Spinal cord (tissue), 10 donors: ENCODE measurements at places on chromosomes 1 and 21.

GRCh38 chr21:38120984-38121855, 135.6 kb upstream of the KCNJ15 start:
- no peak for DNase-seq

DNA sequence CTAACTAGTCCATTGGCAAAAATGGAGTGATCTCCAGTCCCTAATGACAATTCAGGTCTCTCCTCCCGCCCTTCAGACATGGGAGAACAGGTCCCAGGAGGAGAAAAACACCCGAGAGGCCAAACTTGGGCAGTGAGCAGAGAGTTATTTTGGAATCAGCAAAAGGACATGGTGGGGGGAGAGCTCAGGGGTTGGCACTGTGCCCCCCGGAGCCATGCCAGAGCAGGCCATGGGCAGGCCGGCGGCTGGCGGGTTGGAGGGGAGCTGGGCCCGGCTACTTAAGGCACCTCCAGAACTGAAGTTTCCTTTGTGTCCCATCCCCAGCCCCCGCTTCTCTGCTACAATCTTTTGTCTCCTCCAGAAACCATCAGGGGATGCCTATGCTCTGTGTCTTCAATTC, 7.1 kb downstream of the LGR6 start:
- DNase-seq, result peak; percentile 44

DNA sequence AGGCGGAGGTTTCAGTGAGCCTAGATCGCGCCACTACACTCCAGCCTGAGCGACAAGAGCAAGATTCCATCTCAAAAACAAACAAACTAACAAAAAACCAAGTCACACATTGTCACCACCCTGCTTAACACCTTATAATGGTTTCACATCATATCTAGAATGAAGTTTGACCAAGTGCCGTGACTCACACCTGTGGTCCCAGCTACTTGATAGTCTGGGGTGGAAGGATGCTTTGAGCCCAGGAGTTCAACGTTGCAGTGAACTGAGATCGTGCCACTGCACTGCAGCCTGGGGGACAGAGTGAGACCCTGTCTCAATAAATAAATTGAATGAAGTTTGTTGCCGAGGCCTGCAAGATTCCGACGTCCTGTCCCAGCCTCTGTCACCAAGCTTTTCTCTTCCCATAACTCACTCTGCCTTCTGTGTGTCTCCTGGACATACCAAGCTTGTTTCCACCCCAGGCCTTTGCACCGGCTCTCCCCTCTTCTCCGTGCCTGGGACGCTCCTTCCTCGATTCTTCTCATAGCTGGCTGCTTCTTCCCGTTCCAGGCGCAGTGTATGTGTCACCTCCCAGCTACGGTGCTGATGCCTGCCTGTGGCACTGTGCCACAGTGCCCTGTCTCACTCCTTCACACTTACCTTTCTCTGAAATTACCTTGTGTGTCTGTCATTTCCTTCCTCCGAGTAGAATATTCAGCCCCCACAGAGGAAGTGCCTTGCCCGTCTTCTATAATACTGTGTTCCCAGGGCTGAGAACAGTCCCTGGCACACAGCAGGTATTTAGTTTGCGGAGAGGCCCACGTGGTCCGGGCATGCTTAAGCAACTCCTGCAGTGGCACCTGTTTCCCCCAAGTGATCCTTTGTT, 3.8 kb upstream of the SELENON start:
- no peak for DNase-seq

DNA sequence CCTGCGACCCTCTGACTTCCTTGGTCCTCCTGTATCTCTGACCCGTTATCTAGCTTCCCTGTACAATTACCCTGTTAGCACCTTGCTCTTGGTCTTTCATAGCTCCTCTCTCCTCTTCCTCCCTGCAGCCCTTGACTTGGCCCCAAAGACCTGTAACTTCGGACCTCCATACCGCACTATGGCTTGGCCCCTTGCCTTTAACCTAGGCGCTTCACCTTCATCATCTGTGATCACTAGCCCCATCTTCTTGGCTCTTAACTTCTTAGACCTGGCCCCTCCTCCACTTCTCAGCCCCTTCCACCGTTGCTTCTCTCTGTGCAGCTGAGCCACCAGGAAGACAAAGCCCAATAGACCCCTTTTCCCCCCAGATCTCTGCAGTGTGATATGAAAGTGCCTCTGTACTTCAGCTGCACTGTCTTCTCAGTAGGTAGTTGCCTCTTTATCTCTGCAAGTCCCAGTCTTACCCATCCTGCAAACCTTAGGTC, 740 bp downstream of the ZNF691 start:
- no peak for DNase-seq

GRCh38 chr1:199706826-199707606, 320.5 kb upstream of the NR5A2 start:
- DNase-seq, result no peak

DNA sequence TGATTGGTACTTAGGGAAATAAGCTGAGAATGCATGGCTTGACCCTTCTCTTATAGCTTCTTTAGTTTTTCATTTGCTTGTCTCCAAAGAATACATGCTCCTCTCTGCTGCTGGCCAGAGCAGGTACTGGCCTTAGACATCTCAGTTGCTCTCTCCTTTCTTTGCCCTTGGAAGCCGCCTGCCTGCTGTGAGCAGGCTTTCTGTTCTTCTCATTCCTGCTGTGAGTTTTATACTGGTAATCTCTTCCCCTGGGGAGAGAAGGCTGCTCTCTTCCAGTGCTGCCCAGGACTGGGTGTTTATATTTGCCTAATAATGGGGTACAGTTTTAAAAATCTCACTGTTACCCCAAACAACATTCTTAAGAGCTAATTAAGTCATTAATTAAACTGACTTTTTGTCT, 323.5 kb upstream of the LRRC7 start:
- no peak for DNase-seq

GRCh38 chr1:23616292-23616824, 57.1 kb upstream of the ID3 start:
- no peak for DNase-seq

- no peak for DNase-seq
Measured at GRCh38 chr1:22001409-22001808, at the start of gene CELA3A. Gene CELA3A, plus strand, starts transcription at chr1:22001657. Its CDS starts 18 bp downstream, at chr1:22001675.

DNA sequence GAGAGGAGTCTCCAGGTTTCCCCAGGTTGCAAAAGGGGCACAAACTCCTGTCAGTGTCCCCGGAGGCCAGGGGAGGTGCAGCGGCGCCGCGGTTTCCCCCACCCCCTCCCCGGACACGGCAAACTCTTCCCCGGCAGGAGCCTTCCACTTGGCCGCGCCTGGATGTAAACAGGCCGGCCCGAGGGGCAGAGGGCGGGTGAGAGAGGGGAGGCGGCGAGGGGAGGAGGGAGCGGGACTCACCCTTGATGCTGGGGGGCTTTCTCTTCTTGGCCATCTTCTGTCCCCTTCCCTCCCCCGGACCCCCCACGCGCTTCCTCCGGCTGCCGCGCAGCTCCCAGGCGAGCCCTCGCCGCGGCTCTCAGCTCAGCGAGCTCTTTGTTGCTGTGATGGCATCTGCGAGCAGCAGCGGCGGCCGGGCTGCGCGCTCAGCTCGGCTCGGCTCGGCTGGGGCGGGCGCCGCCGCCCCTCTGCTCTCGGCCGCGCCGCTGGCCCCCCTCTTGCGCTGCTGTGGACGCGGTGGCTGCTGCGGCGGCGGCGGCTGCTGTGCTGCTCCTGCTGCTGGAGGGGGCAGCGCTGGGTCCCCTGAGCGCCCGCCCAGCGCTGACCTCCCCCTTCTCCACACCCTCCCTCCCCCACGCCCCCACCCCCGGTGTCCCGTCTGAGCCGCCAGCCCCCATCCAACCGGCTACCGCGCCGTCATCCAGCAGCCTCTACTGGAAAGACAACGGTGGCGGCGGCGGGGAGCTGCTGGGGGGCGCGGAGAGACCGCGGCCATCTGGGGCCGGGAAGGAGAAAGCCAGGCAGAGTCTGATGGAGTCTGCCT, 4.9 kb upstream of the SLC44A5 start:
- DNase-seq, result peak; percentile 80

- no peak for DNase-seq
Measured at GRCh38 chr21:39033878-39034589, 149.2 kb downstream of the PSMG1 start.

- DNase-seq, result no peak
Measured at GRCh38 chr1:156801409-156802121, 15.1 kb downstream of the SH2D2A start.

- DNase-seq, result peak; percentile 7
Measured at GRCh38 chr1:24080131-24080530, 31.8 kb downstream of the MYOM3 start.

- no peak for DNase-seq
Measured at GRCh38 chr1:159205225-159205624, 550 bp downstream of the ACKR1 start.

GRCh38 chr1:160542303-160542945, 19.4 kb upstream of the SLAMF6 start:
- peak; percentile 58 for DNase-seq

DNA sequence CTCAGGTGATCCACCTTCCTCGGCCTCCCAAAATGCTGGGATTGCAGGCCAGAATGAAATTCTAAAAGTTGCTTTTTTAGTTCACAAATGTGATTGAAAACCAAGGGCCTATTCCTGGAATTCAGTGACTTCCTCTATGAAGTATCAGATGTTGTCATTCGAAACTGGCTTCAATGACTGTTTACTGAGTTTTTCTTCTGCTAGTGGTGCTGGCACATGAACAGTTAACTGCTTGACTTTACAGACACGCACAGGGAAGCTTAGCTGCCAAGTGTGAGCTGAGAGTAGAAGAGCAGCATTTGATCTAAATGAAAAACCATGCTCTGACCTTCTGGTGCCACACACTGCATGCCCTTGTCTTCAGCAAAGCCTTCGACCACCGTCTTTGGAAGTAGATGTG, 32.8 kb upstream of the AJAP1 start:
- DNase-seq, result no peak

DNA sequence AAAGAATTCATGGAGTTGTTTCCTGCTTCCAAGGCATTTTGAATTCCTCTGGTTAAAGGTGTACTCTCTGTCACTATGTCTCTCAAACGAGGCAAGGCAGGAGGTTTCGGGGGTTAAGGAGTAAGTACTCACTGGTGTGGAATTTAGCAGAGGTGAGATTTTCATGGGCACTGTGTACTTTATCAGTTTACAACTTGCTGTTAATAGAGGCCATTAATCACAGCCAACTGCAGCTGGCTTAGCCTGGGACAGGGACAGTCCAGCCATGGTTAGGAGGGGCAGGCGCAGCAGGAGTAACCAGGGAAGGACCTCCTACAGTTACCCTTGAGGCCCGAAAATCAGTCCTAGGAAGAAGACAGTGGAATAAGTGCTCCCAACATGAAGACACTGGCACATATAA, 18.1 kb upstream of the TMEM9 start:
- DNase-seq, result no peak

DNA sequence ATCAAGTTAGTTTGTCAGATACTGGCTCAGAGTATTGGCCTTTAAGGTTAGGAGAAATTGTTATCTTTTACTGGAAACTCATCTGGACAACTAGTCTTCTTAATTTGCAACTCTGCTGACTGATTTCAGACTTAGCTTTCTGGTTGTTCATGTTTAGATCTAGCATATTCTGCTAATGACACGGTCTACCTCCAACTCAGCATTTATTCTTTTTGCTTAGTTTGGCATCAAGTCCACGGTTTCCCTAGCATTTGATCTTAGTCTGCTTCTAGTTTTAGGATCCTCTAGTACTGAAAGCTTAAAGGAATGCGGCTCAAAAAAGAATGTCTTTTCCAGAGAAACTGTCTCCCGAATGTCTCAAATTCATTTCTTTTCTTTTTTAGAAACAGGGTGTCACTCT, 75.6 kb upstream of the SLFNL1 start:
- no peak for DNase-seq

- DNase-seq, result no peak
Measured at GRCh38 chr1:209767706-209768105, 11.9 kb downstream of the TRAF3IP3 start.

DNA sequence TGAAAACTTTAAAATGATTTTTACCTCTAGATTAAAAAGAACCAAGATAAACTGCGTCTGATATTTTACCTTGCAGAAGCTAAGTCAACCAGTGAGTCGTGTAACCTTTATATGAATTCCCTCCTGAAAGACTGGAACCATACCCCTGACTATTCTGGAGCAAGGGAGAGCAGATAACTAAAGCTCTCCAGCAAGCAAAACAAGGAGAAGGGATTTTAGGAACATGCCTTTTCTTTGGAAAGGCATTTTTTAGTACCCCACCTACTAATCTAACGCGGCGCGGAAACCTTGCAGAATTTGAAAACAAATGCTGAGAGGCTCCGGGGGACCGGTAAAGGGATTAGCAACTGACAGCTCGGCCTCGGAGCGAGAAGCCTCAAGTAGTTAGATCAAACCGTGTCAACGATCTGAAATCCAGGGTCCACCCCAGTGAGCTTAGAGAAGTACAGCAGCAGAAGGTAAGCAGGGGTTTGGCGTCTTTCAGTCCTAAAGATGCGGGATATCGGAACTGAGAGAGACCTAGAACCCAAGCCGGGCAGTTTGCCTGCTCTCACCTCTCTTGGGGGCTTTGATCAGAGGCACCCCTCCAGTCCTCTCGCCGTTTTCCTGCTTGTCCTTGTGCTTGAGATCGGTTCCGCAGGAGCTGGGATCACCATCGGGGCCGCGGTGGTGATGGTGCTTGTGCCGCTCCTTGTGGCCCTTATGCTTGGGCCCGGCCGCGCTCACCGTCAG, 954 bp downstream of the RSBN1 start:
- peak; percentile 3 for DNase-seq

GRCh38 chr1:149936992-149937705, 470 bp upstream of the MTMR11 start:
- DNase-seq, result no peak

- no peak for DNase-seq
Measured at GRCh38 chr1:52153010-52153409, 11.1 kb downstream of the ZFYVE9 start.

DNA sequence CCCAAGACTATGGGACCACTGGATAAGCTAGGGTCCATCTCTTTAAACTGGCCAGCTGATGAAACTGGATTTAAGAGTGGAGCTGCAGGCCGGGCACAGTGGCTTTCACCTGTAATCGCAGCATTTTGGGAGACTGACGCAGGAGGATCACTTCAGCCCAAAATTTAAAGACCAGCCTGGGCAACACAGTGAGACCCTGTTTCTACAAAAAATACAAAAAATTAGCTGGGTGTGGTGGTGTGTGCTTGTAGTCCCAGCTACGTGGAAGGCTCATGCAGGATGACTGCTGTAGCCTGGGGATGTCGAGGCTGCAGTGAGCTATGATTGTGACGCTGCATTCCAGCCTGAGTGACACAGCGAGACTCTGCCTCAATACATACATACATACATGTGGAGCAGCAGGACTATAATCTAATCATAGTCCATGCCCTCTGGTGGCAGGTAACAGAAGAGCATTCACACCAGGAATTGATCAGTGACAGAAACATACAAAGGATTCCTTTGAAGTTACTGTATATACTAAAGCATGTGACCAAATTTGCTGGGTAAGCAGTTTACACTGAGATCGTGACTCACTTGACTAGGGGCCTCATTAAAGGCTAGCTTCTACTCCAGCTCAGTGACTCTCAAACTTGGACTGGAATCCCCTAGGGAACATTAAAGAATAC, 101.5 kb upstream of the SLFNL1 start:
- DNase-seq, result no peak

DNA sequence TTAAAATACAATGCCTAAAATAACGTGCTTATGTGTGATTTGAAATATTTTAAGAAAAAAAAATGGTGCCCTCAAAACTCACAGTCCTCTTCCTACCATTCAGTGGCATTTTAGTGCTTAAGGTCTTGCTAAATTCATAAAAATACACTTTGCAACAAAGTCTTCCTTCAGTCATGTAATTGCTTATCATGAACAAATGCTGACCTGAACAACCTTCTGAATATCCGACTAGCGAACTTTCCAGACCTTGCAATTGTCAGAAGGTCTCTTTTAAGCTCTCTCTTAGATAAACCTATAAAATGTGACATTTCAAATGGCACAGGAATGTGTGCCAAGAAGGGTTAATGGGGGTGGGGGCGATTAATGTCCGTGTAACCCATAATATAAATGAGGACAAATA, 858 bp downstream of the BRINP3 start:
- DNase-seq, result peak; percentile 50

- no peak for DNase-seq
Measured at GRCh38 chr1:6508816-6509189, 17.3 kb upstream of the PLEKHG5 start.
